ENCODE measurements at places on chromosomes 6 and 20. TPM values are rescaled to one million over a fixed set of nuclear protein-coding genes. Genes with fewer than 3 reads are reported as not detected.

- no peak for DNase-seq
- H3K4me1 ChIP-seq: no peaks in the 10 kb centered on the region
- H3K36me3 ChIP-seq: no peaks in the 10 kb centered on the region
- no peak overlapping the region for H3K4me3 ChIP-seq
Observed at GRCh38 chr6:138518054-138518453, 18.8 kb upstream of the NHSL1 start.

DNA sequence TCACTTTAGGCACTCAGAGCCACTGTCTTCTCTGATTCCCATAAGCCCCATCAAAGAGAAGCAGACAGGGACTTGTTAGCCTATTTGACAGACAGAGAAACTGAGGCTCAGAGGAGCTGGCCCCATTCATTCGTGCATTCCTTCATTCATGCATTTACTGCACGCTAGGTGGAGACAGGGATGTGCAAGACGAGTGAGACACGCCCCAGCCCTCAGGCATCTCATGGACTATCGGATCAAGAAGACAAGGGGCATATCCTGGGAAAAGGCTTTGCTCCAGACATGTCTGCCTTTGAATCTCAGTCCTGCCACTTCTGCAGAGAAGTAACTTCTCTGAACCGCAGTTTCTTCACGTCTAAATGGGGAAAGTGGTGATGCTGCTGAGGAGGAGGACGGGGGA is 54.1 kb downstream of the BPIFB1 start:
- H3K27ac ChIP-seq: no peak overlapping the region
- DNase-seq: no peak
- H3K27me3 ChIP-seq: peaks cover 2% of the 10 kb centered on the region
- H3K4me3 ChIP-seq: no peak overlapping the region

DNA sequence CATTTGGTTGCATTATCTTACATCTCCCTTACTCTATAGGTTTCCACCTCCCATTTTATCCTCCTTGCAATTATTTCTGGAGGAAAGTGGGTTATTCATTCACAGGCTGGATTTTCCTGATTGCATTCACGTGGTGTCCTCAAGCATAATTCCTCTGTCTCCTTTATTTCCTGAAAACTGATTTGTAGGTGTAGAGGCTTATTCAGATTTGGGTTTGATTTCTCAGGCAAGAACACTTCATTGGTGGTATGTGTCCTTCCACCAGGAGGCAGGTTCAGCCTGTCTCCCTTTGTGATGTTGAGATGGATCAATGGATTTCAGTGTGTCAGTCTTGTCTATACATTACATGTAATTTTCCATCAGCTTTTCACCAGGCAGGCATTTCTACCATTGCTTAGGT is 17.3 kb downstream of the DNPH1 start:
- DNase-seq: peak; percentile 6
- peaks cover 32% of the 10 kb centered on the region for H3K36me3 ChIP-seq
- H3K27me3 ChIP-seq: no peaks in the 10 kb centered on the region

GRCh38 chr6:32867554-32868256 is 13.7 kb downstream of the PSMB9 start:
- H3K27ac ChIP-seq: no peak overlapping the region
- H3K36me3 ChIP-seq: no peaks in the 10 kb centered on the region
- no peak overlapping the region for H3K4me3 ChIP-seq
- no peaks in the 10 kb centered on the region for H3K4me1 ChIP-seq
- peaks cover 16% of the 10 kb centered on the region for H3K27me3 ChIP-seq

DNA sequence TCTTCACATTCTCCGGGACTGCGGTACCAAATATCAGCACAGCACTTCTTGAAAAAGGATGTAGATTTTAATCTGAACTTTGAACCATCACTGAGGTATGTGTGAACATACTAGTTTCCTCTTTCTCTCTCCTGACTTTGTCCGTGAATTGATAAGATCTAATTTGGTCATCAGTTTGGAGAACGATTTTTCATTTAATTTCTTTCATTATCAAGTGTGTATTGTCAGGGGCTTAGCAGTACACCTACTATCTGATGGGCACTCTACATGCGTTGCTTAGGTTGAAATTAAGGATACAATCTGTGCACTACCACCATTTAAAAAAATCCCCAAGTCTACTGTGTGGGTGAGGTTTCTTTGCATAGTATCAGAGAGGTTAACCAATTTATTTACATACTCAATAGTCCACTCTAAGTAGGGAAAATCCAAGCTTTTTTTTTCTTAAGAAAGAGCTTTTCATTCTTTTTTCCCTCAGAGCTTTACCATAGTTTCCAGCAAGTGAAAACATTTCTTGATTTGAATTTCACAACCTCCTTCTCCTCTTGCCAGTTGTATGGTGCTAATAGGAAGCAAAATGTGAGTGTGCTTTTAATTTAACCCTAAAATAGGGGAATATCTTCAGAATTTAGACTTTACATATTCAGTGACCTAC is 105.4 kb upstream of the ESR1 start:
- H3K4me1 ChIP-seq: no peaks in the 10 kb centered on the region
- no peaks in the 10 kb centered on the region for H3K27me3 ChIP-seq
- H3K4me3 ChIP-seq: no peak overlapping the region
- H3K36me3 ChIP-seq: no peaks in the 10 kb centered on the region
- DNase-seq: no peak

DNA sequence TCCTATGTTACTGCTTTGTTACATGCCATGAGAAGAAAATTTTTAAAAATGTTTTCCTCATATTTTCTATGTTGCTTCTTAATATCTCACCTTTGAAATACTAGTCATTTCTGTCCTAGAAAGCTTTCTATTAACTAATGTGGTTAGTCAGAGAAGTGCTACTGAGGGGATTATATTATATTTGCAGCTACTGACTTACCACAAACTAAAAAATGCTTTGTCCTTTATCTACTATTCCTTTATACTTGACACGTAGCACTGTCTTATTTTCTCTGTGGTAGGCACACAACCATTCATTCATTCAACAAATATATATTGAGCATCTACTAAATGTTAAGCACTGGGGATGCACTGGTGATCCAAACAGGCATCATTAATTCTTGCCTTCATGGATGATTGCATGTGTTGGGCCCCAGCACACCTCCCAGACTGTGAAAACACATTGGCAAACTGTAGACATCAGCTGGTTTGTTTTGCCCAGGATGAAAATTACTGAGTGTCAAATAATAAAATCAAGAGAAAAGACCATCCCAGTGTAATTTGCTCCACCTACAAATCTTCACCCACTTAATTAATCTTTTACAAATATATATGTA is 10.7 kb upstream of the MLIP start:
- H3K36me3 ChIP-seq: no peaks in the 10 kb centered on the region
- H3K27me3 ChIP-seq: no peaks in the 10 kb centered on the region
- DNase-seq: no peak
- no peak overlapping the region for H3K27ac ChIP-seq
- no peak overlapping the region for H3K4me3 ChIP-seq

DNA sequence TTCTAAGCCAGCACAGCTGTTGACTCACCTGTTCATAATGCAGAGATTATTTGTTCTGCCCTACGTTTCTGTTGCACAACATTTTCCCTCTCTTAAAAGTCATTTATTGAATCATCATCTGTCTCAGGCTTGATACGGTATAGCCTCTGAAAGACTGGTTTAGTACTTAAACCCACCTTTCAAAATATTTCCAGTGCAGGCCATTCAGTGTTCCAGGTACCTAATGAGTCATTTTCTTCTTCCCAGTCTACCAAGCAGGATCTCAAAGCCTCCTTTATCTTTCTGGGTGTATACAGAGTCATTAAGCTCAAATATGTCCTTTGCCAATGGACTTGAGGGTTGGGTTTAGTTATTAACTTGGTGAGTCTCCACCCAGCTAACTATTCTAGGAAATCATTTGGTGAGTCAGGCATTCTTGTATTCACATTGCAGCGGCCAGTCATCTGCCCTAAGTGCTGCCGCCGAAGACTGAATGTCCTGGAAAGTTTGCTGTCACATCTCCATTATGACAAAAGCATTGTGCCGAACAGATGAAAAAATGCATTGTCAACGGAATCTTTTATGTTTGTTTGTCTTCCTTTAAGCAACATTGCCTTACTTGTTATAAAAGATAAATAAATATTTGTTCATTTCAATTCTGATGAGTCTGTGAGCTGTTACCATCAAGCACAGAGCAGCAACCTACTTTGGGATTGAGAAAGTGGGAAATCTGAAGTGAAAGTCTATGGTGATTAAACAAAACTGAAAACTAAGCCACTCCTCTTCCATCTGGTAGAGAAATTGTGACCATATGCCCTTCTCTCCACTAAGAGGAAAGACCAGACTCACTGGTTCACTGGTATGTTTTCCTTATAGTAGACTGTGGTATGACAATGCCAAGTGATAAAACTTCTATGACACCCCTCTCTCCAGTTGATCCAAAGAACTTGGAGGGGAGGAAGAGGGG is 14.3 kb upstream of the FAM135A start:
- peak; percentile 56 for DNase-seq
- no peak overlapping the region for H3K4me3 ChIP-seq
- no peak overlapping the region for H3K27ac ChIP-seq
- H3K4me1 ChIP-seq: peaks cover 10% of the 10 kb centered on the region
- peaks cover 2% of the 10 kb centered on the region for H3K27me3 ChIP-seq

DNA sequence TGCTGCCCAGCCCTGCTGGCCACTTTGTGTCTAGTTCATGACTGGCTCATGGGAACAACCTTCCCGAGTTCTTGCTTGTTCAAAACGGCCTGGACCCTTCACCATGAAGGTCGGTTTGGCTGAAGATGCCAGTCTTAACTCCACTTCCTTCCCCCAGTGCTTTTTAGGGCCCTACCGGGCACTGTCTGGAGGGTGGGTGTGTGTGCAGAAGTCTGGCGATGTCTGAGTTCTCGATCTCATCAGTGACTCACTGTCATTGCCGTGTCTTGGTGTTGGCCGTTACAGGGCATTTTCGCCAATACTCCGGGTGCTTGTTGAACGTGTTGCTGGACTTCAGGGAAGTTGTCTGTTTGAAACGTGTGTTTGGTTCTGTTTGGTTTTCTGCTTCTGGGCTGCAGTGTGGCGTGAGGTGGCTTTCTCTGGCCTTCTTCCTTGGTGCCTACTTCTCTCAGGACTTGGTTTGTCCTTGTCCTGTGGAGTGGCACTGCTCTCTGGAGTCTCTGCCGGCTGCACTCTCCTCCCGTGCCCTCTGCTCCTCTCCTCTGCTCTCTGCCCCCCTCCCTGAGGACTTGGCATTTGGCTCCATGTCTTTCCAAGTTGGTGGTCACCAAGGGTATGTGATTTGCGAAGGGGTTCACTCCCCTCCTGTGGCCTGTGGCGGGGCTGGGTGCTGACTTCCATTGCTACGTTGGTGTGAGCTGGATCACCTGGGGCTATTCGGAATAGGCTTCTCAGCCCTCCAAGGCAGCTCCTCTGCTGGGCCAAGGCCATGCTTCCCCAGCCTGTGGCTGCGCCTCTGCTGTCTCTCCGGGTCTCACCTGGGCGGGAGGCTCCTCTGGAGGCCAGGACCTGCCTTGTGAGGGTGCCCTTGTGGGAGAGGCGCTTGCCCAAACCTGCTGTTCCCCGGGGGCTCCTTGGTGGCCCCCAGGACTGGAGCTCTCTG is 38.2 kb downstream of the PYGB start:
- no peak overlapping the region for H3K27ac ChIP-seq
- H3K4me3 ChIP-seq: no peak overlapping the region
- H3K4me1 ChIP-seq: no peaks in the 10 kb centered on the region
- no peaks in the 10 kb centered on the region for H3K27me3 ChIP-seq
- peak; percentile 63 for DNase-seq

- no peak overlapping the region for H3K4me3 ChIP-seq
- H3K27ac ChIP-seq: peak overlapping the region; percentile 15
- no peaks in the 10 kb centered on the region for H3K27me3 ChIP-seq
- H3K4me1 ChIP-seq: peaks cover 35% of the 10 kb centered on the region
- peaks cover 28% of the 10 kb centered on the region for H3K36me3 ChIP-seq
- no peak for DNase-seq
Observed at GRCh38 chr20:38092915-38093314, 59.4 kb downstream of the RPRD1B start.

Gene CDSN
- not detected for total RNA-seq

Gene PACSIN1
- not detected for total RNA-seq

Gene STK4
- 33.7 TPM for total RNA-seq

Gene TP53TG5
- not detected for total RNA-seq

Gene CYP21A2
- total RNA-seq: 0.72 TPM

Gene IMPG1
- total RNA-seq: not detected
